ENCODE measurements at places on chromosomes 12 and 14.

DNA sequence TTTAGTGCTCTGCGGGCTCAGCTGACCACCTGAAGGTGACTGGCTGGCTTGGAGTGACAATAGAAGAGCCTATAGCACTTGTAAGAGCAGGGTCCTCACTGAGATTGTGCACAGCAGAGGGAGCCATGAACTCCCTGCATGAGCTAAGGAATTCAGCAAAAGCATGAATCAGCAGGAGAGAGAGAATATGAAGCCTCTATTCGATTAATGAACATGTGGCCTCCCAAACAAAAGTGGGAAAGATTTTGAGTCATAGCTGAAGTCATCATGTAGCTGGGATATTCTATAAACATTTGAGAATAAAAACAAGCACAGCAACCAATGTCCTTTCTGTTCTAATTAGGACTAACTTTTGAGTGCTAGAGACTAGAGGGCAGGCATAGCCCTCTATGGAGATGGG lies 626.6 kb downstream of the DIO2 start:
- DNase-seq = peak; percentile 83

DNA sequence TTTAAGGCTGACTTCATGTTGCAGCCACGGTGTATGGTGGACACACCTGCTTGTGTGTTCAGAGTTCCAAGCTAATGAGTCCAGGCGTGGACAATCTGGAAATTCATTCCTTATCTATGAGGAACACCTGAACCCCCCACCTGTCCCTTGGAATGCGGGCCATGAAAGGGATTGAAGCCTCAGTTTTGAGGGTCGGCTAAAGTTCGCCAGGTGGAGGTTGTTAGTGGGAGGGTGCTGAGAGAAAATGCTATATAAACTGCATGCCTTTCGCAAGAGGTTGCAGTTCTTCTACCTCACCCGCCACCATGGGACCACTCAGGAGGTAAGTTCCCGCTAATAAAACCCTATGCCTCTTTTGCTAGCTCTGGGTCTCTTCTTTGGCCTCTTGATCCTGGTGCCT lies 348.0 kb downstream of the BCL11B start:
- no peak for DNase-seq

- DNase-seq = no peak
Measured at GRCh38 chr12:38838056-38838850, 67.1 kb downstream of the CPNE8 start.

DNA sequence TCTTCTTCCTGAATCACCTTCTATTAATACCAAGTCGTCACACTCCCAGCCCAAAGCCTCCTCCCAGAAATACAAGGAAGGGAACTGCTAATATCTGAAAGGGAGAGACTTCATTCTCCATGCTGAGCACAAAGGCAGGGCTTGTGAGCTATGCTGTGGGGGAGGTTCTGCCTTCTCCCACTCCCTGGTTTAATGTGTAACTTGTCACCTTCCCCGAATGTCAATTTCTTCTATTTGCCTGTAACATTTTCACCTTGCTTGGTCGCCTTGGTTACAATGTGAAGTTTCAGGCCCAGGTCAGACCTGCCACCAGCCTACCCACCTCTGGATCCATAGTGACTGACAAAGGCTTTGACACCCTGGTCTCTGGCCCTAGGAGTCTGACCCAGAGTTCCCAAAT lies 82.0 kb upstream of the ESRRB start:
- no peak for DNase-seq

GRCh38 chr14:104277416-104278213 lies 139.2 kb downstream of the KIF26A start:
- DNase-seq = no peak

- no peak for DNase-seq
Measured at GRCh38 chr12:88530868-88531267, 49.4 kb downstream of the KITLG start.

DNA sequence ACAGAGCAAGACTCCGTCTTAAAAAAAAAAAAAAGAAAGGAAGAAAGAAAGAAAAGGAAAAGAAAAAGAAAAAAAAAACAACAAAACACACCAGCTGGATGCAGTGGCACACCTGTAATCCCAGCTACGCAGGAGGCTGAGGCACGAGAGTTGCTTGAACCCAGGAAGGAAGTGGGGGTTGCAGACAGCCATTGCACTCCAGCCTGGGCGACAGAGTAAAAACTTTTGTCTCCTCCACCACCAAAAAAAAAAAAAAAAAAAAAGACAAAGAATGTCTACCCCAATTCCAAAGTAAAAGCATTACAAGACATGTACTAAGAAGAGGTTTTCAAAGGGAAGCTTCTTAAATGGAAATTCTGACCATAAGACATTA lies 53.4 kb downstream of the HNRNPC start:
- DNase-seq = no peak

All from BJ (cell line).